SIG-M5 (cell line): ENCODE measurements at places on chromosomes 2 and 18.

GRCh38 chr2:236157366-236157765, 10.8 kb downstream of the GBX2 start:
- DNase-seq, result no peak

- DNase-seq, result no peak
Observed at GRCh38 chr2:105977212-105977611, 216.9 kb downstream of the UXS1 start.

- DNase-seq, result no peak
Observed at GRCh38 chr2:216936954-216937357, 77.1 kb upstream of the TNP1 start.

GRCh38 chr2:241244368-241244767, 55.9 kb downstream of the ANO7 start:
- DNase-seq, result no peak

GRCh38 chr2:120448961-120449810, 103.2 kb downstream of the INHBB start:
- DNase-seq, result no peak

DNA sequence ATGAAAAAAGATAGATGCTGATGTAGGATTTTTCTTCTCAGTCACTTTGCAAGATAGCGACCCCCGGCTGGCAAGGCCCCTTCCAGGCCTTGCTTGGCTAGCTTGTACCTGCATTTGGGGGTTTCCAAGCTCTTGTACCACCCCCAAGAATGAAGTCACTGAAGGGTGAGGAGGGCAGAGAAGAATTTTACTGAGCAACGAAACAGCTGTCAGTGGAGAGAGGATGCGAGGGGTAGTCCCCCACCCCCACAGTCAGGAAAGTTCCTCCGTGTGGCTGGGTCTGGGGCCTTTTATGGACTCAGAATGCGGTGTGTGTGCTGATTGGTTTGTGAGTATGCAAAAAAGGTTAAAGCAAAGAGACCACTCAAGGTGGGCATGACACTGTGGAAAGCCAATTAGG, 382.0 kb downstream of the GPD2 start:
- no peak for DNase-seq
